ENCODE measurements at places on chromosomes 2 and 18.

- no peak for DNase-seq
These were observed 91.5 kb upstream of the SLC8A1 start for GRCh38 chr2:40543381-40543780.

- DNase-seq, result no peak
These were observed 5.2 kb upstream of the RPIA start for GRCh38 chr2:88686320-88686719.

GRCh38 chr2:29480426-29480825 is 365.2 kb downstream of the CLIP4 start:
- DNase-seq, result no peak

GRCh38 chr2:73762571-73762970 is 17.3 kb downstream of the DUSP11 start:
- DNase-seq, result no peak

- no peak for DNase-seq
These were observed 3.1 kb downstream of the EFR3B start for GRCh38 chr2:25044990-25045389.

DNA sequence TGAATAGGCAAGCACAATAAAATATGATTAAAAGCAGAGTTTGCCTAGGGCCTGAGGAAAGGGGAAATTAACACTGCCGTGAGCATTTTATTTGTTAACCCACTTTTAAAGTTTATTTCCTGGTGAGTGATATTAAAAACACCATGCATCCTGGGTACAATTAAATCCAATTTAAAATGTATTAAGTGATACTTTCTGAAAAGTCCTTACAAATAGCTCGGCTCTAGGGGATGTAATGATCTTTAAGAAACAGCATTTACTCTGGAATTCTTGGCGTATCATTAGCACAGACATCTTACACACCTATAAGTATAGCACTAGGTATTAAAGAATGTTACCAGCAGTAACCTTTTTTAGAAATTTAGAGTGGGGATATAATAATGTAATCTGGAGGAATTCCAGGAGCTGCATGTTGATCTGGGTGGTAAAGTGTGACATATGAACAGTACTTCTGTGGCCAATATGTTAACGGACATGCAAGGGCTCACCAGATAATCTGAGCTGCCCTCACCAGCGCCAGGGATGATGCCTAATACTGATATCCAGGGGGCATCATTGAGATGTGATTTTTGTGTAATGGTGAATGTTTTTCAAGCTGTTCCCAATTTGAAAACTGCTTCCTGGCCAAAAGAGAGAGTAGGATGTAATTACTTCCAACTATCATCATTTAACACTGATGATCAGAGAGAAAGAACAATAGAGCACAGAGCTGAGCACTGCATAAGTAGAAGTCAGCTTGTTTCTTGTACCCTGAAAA is 235.9 kb downstream of the DSEL start:
- no peak for DNase-seq

DNA sequence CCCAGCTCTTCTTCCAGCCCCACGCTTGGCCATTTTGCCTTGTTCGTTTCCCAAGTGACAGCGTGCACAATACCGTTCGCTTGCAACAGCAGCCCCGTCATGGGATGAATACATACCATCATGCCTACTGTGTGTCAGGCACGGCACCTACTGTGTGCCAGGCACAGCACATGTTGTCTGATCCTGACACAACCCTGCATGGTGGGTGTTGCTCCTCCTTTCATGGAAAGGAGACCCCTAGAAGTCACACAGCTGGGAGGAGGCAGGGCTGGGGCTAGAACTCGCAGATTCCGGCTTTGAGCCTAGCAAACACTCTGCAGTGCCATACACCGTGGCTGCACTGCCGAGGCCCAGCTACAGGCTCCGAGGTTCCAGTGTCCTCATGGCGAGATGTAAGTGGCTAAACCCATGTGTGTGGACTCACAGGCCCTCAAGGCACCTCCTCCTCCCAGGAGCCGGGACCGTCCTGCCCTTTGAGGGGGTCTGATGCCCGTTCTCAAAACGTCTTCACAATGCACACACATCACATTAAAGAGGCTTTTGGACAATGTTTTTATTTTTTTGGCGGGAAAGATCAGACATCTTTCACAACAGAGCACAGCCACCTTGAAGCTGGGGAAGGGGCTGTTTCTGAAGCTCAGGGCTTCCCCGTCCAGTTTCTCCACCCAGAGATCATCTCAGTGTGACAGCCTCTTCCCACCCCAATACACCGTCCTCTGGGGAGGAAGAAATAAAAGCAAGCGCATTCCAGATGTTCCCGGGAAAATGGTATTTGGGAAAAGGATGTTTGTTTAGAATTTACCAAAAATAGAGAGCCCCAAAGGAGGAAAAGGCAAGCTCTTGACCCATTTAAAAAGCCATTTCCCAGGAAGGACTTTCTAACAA is 64.9 kb downstream of the HS1BP3 start:
- no peak for DNase-seq

GRCh38 chr2:241344925-241345651 is 11.0 kb upstream of the FARP2 start:
- DNase-seq, result no peak

DNA sequence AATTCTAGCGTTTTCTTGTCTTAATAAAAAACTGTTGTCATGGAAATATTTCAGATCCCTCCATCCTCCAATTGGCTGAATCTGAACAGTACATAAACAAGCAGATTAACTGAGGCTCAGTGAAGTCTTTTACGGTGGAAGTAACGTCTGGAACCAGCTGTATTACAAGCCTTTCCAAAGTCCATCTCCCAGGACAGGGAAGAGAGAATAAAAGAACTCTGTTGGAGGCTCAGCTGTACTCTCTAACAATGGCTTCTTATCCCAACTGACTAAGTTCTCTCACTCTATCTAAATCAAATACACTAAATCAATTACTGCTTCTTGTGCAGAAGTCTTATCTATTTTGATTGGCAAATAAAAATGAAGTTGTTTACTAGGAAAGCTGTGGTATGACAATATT is 19.9 kb upstream of the NEDD4L start:
- DNase-seq, result no peak

GRCh38 chr2:239514754-239515530 is 114.1 kb upstream of the HDAC4 start:
- DNase-seq, result no peak

GRCh38 chr18:2706903-2707302 is 51.4 kb downstream of the SMCHD1 start:
- DNase-seq, result no peak

DNA sequence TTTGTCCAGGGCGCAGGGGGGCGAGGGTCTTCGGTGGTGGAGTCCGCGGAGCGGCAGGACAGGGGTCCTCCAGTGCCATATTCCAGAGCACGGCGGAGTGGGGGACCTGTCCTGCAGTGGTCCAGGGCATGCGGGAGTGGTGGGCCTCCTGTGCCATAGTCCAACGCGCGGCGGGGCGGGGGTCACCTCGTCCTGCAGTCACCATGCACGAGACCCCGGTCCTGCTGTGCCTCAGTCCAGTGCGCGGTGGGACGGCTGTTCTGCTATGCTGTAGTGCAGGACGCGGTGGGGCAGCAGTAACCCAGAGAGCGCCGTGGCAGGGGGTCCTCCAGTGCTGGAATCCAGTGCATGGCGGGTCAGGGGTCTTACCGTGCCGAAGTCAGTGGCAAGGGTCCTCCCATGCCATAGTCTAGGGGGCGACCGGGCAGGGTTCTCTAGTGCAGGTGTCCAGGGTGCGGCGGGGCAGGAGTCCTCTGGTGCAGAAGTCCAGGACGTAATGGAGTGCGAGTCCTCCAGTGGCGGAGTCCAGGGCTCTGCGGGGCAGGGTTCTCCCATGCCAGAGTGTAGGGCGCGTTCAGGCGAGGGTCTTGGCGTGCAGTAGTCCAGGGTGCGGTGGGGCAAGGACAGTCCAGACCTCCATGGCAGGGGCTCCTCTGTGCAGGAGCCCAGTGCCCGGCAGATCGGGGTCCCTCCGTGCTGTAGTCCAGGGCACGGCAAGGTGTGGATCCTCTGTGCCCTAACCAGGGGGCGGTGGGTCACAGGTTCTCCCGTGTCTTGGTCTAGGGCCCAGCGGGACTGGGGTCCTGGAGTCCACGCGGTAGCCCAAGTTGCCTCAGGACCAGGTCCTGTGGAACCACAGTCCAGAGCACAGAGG is 130.4 kb downstream of the CCDC74A start:
- no peak for DNase-seq

DNA sequence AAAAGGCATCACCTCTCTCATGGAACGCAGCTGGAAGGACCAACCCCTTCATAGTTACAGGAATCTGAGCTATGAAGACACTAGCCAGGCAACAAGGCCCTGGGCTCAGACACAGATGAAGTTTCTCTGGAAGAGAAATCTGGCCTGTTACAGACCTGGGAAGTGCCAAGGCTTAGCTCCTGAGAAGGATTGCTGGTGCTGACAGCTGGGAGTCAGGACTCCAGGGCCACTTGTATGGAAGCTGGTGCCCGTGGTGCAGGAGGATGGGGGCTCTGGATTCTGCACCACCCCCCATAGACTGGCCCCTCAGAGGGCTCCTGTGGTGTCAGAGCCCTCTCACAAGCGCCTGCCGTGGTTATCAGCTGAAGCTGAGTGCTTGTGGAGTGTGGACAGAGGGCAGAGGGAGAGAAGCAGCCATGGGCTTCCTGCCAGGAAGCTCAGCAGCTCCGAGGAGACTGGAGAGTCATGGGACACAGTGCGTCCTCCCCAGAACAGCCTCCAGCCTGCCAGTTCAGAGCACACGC is 87.3 kb upstream of the LCLAT1 start:
- DNase-seq, result no peak

DNA sequence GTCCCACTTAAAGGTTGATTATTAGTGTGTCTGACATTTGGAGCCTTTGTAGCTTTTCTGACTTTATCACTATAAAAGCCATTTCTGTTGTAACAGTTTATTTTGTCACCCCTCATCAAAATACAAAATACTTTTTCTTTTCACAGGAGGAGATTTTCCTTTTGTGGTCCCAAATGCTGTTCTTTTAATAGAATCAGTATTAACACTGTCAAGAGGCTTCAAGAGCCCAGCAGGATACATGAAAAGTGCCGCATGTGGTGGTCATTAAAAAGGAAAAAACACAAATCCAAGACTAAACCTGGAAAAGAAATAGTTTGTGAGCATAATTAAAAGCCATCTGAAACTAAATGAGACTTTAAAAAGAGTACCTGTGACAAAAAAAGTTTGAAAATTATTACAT is 515.7 kb downstream of the DCDC2C start:
- DNase-seq, result no peak

DNA sequence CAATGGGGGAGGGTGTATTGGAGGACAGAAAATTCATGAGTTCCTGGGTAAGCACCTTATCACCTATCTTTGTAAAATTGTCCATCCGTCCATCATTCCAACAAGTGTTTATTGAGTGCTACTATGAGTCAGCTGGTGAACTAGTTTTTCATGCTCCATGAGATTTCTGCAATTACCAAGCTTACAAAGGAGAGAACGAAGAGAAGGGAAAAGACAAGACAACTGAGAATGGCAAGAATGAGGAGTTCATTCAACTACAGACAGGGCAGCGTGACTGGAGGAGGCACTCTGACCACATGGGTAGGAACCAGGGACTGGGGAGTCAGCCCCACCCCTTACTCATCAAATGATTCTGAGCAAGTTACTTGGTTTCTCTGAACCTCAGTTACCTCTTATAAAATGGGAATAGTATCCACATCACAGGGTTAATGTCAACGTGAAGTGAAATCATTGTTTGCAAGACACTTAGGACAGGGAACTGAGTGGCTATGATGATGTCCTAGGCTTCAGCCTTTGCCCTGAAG is 18.6 kb upstream of the TXNDC2 start:
- DNase-seq, result no peak

GRCh38 chr2:196244966-196245365 is 73.6 kb upstream of the STK17B start:
- DNase-seq, result no peak

DNA sequence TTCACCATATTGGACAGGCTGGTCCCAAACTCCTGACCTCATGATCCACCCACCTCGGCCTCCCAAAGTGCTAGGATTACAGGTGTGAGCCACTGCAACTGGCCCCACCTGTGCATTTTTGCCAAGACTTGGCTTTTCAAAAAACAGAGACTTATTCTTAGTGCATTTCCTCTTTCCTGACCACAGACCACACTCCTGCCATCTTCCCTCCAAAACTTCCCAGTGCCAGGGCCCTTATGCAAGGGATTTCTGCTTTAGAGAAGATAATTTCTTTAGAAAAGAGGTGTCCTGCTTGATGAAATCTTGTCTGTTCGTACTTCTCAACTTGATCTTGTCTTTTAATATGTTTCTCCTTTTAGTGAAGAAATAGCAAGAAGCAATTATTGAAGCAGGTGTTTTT is 98.8 kb upstream of the ZNF516 start:
- no peak for DNase-seq

- DNase-seq, result no peak
These were observed 46.0 kb downstream of the TNS1 start for GRCh38 chr2:217956586-217957457.

- DNase-seq, result no peak
These were observed 678.0 kb upstream of the CDH2 start for GRCh38 chr18:28854964-28855363.

DNA sequence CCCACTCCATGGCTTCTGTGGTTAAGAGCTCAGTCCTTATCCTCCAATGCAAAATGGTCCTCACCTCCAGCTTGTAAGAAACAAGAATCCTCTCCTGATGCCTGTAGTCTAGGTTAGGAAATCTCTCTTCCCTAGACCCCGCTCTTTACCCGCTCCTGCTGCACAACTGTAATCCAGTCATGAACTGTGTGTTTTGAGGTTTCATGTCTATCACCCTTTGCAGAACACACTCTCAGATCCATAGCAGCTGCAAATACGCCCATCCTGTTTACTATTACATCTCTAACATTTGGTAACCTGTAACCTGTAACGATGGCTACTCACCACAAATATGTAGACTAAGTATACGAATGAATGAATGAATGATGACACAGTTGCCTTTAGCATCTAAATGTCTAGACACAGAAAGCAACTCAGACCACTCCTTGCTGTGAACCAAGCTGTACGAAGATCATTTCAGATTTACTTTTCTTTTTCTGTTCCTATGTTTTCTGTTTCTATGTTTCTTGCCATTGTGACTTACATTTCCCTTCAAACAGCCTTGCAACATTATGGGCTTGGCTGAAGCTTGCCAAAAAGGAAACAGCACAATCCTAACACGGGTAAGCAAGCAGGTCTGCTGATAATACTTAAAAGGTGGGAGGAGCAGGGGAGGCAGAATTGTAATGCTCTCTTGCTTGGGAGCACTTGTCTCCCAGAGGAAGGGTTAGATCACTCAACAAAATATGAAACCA is 53.7 kb downstream of the EPHA4 start:
- DNase-seq, result no peak

- DNase-seq, result no peak
These were observed 22.1 kb downstream of the IKZF2 start for GRCh38 chr2:213129311-213129710.

DNA sequence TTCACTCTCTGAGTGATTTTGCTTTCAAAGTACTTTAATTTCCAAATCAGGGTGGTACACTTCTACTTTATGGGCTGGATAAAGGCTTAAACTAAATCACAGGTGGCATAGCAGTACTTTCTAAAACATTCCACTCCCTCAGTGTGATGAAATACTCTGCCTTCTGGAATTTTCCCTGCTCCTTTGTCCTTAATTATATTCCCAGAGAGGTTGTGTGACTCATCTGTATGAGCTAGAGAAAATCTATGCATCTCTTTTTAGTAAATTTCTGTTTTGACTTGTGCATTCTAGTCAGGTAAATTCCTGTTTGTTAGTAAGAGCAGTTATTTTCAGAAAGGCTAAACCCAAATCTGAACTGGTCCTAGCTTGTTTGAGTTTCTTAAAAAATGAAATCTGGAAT is 29.0 kb upstream of the PLA2R1 start:
- DNase-seq, result no peak
